ENCODE measurements at places on chromosomes 13 and 19.
A peak's percentile ranks its signal among the peaks of the same experiment; 100 is the strongest.

DNA sequence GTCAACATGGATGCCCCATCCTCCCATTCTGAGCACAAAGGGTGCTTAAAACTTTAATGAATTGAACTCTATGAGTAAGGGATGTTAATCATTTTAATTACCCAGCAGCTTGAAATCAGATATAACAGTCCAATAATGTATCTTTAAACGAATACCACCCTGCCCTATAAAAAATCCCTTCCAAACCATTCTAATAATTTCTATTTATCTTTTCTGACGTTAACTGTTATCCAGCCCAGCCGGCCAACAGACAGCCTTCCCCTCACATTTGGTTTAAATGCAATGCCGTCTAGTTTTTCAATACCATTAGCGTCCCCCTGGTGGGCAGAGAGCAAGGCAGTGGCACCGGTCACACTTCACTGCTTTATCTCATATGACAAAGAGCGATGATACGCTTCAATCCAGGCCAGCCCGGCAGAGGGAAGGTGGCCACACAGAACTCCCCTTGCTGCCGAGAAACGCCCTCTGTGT is 402.2 kb upstream of the ZNF507 start:
- no peak for DNase-seq

- no peak for DNase-seq
These were observed 41.1 kb upstream of the CHST8 start for GRCh38 chr19:33580645-33581037.

- no peak for DNase-seq
These were observed 245.1 kb downstream of the LMO7 start for GRCh38 chr13:75881109-75881775.

DNA sequence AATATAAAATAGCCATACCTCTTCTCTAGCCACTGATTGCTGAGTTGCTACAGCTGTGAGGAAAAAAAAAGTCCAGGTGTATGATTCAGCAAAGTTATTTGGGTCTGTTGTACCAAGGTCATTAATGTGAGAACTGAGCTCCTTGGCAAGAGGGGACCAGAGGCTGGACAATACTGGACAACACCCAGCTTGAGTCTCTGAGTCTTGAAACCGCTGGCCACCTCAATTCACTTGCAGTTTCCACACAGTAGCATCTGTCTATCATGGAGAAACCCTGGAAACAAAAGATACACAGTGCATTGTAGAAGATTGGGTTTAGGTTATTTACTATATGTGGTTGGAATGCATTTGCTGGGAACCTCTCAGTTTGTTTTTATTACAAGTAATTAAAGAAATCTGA is 60.4 kb downstream of the WDFY2 start:
- no peak for DNase-seq

- DNase-seq: no peak
These were observed 1.9 kb upstream of the GTF2F1 start for GRCh38 chr19:6394831-6395230.

- no peak for DNase-seq
These were observed 17.6 kb upstream of the KLK4 start for GRCh38 chr19:50928831-50929230.

GRCh38 chr13:44918326-44919103 is 70.8 kb downstream of the NUFIP1 start:
- DNase-seq: peak; percentile 82

- no peak for DNase-seq
These were observed 2.5 kb upstream of the LHB start for GRCh38 chr19:49019242-49019932.

GRCh38 chr19:10998666-10999065 is 37.8 kb downstream of the SMARCA4 start:
- no peak for DNase-seq

DNA sequence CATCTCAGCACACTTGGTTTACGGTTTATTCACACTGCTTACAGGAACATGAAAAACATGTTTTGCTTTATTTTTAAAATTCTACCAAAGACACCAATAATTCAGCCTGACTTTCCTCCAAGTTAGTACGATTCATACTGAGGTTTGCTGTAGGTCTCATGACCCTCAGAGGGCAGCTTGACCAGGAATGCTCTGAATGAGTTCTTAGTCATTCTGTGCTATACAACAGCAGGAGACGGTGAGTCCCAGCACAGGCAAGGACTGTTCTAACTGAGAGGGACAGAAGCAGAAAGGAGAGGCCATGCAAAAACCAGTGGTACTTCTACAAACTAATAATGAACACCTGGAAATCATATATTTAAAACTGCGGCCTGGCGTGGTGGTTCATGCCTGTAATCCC is 6.4 kb downstream of the GRTP1 start:
- DNase-seq: no peak

DNA sequence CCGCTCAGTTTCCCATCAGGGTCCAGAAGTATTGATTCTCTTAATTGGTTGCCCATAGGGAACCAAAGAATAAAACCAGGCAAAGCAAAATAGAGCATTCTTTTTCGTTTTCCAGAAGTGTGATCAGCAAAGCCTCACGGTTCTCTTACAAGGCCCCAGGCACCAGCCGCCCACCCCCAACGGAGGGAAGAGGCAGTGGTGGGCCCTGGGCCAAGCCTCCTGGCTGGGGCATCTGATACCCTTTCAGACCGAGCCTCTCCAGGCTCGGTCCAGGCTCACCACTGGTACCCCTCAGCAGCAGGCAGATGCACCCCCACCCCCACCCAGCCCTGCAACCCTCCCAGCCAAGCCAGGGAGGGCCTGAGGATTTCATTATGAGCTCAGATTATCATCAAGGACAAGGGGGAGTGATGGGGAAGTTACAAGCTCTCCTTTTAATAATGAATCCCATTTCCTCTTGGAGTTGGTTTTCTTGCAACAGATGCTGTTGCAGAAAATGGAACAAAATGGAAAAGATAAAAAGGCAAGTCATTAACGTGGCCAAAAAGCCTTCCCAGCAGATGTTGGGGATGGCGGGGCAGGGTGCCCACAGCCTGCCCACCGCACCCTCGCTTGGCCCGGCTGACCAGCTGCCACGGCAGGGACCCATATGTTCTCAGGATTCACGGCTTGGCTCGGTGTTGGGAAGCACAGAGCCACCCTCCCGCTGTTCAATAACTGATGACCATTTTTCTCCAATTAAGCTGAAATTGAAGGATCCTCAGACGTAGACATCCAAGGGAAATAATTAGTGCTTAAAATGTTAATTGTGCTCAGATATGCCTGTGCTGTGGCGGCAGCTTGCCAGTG is 45.9 kb upstream of the KCTD15 start:
- no peak for DNase-seq

Data from NK-92 treated with Interleukin-12 subunit alpha and Interleukin-12 subunit beta, amount 100 ng/mL, for 24 hours (cell line).